ENCODE measurements at places on chromosomes 5 and 9. TPM values are rescaled to one million over a fixed set of nuclear protein-coding genes. Genes with fewer than 3 reads are reported as not detected.

LIX1 gene
- 3.7 TPM for polyA plus RNA-seq

DOCK8 gene
- 15.8 TPM for polyA plus RNA-seq

ANKH gene
- 85.6 TPM for polyA plus RNA-seq

SPATA31D4 gene
- polyA plus RNA-seq: not detected

MPDZ gene
- 51.0 TPM for polyA plus RNA-seq

DNA sequence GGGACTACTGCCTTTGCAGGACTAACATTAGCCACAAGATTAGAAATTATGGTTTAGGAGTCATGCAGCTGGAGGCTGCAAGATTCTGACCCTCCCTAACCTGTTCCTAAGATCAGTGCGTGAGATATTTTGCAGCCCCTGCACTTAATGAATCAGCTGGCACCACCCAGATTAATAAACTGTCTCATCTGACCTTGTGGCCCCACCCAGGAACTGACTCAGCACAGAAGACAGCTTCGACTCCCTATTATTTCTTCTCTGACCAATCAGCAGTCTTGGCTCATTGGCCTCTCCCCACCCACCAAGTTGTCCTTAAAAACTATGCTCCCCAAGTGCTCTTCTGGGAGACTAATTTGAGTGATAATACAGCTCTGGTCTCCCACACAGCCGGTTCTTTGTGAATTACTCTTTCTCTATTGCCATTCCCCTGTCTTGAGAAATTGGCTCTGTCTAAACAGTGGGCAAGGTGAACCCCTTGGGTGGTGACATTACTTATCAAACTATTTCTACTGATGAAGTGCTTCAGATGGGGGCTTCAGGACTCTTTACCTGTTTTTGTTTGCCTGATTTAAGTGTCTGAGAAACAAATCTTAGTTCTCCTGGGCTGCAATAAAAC, 17.0 kb downstream of the CTSL start:
- H3K27me3 ChIP-seq: peaks cover 2% of the 10 kb centered on the region
- no peaks in the 10 kb centered on the region for H3K36me3 ChIP-seq
- H3K4me3 ChIP-seq: no peak overlapping the region

DNA sequence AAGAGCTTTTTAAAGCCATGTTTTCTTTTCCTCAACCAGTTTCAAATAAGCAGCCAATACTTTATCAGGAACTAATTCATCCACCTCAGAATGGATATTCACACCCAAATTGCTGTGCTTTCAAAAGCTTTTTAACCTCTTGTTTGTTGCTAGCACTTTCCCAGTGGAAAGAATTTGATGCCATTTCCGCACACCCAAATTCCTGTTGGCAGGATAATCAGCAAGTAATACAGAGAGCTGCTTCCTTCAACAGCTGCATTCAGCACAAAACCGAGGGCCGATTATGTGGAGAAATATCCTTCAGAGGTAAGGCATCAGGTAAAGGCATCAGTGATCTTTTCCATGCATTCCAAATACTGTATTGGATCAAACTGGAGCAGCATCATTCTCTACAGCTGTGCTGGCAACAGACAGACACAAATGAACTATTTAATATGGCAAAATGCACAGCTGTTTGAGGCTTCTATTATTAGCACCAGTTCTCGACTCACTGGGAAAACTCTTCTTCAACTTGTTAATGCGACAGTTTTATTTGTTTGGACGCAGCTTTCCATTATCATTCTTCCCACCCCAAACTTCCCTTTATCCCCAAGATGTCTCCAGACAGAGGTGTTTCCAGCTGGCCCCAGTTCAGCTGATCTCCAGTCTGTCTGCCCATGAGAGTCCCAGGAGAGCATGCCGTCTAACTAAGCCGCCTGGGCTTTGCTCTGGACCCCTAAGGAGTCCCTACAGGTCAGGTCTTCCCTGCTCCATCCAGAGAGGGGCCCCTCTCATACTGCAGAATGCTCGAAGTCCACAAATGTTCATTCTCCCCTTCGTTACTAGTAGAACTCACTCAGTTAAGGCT, 22.2 kb upstream of the MGAT1 start:
- H3K27ac ChIP-seq: no peak overlapping the region
- H3K4me3 ChIP-seq: no peak overlapping the region
- no peaks in the 10 kb centered on the region for H3K27me3 ChIP-seq
- no peaks in the 10 kb centered on the region for H3K4me1 ChIP-seq
- H3K36me3 ChIP-seq: no peaks in the 10 kb centered on the region

DNA sequence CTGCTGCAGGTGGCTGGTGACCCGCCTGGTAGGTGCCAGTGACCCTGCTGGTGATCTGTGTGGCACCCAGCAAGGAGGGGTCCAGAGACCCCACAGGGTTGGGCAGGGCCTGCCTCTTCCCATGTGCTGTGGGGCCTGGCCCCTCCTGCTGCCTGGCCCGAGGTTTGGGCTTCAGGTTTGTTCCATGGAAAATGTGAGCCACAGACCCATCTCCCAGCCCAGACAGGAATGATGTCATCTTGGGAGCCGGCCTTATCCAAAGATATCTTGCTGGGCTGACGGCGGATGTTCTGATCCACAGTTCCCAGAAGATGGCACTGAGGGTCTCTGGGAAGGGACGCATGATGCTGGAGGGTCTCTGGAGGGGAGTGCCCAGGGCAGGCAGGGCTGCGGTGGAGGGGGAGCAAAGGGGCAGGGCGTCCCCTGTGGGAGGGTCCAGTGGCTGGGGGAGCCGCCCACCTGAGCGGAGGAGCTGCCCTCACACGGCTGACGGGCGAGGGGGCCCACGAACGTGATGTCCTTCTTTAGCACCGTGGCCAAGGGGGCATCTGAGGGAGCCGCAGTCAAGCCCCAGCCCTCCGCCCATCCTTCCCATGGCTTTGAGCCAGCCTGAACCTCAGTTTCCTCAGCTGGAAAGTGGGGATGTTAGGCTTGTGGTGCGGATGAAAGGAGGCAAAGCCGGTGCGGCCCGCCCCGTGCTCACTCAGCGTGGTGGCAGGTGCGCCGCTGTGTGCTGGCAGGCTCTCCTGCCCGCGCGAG, 68.1 kb downstream of the COL5A1 start:
- H3K4me1 ChIP-seq: peaks cover 18% of the 10 kb centered on the region
- peaks cover 9% of the 10 kb centered on the region for H3K36me3 ChIP-seq
- H3K27me3 ChIP-seq: no peaks in the 10 kb centered on the region
- peak overlapping the region; percentile 45 for H3K27ac ChIP-seq
- peak; percentile 35 for DNase-seq
- H3K4me3 ChIP-seq: no peak overlapping the region

GRCh38 chr9:115071176-115071575, 46.8 kb downstream of the TNC start:
- peaks cover 3% of the 10 kb centered on the region for H3K36me3 ChIP-seq
- H3K27me3 ChIP-seq: no peaks in the 10 kb centered on the region
- no peak for DNase-seq
- no peak overlapping the region for H3K27ac ChIP-seq
- H3K4me3 ChIP-seq: no peak overlapping the region

- H3K27ac ChIP-seq: no peak overlapping the region
- H3K4me3 ChIP-seq: no peak overlapping the region
- no peaks in the 10 kb centered on the region for H3K27me3 ChIP-seq
- H3K4me1 ChIP-seq: no peaks in the 10 kb centered on the region
- DNase-seq: no peak
- H3K36me3 ChIP-seq: no peaks in the 10 kb centered on the region
These were observed 683.1 kb upstream of the ZNF608 start for GRCh38 chr5:125429498-125429897.

- H3K36me3 ChIP-seq: peaks cover 18% of the 10 kb centered on the region
- H3K4me1 ChIP-seq: peaks cover 46% of the 10 kb centered on the region
- H3K27me3 ChIP-seq: no peaks in the 10 kb centered on the region
- no peak overlapping the region for H3K4me3 ChIP-seq
- no peak for DNase-seq
These were observed 9.0 kb upstream of the ZNF79 start for GRCh38 chr9:127415141-127415540.

DNA sequence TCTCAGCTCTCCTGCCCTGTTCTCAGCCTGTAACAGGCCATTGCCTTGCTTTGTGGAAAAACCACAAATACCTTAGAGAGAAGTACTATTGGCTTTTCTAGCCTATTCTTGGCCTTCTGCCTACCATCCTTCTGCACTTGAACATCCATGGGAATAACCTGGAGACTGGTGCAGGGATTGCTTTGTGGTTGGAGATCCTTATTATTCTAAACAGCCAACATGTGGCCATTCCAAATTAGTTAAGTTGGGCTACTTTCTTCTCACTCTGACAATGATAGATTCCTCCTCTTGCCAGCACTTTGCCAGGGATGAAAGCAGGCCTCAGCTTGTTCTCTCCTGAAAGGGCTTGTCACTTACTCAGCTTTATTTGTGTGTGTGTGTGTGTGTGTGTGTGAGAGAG, 240.4 kb downstream of the GLIS3 start:
- no peak for DNase-seq
- H3K36me3 ChIP-seq: no peaks in the 10 kb centered on the region
- no peak overlapping the region for H3K4me3 ChIP-seq

DNA sequence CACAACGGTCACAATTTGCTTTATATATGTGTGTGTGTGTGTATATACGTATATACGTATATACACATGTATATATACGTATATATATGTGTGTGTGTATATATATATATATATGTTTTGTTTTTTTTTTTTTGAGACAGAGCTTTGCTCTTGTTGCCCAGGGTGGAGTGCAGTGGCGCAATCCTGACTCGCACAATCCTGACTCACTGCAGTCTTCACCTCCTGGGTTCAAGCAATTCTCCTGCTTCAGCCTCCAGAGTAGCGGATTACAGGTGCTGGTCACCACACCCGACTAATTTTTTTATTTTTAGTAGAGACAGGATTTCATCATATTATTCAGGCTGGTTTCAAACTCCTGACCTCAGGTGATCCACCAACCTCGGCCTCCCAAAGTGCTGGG, 3.1 kb downstream of the RNF38 start:
- H3K27me3 ChIP-seq: no peaks in the 10 kb centered on the region
- H3K4me3 ChIP-seq: no peak overlapping the region
- H3K27ac ChIP-seq: no peak overlapping the region
- DNase-seq: no peak

GRCh38 chr5:139882961-139883539, 87.4 kb downstream of the PSD2 start:
- H3K27ac ChIP-seq: no peak overlapping the region
- H3K4me3 ChIP-seq: no peak overlapping the region
- H3K4me1 ChIP-seq: peaks cover 5% of the 10 kb centered on the region
- DNase-seq: no peak

DNA sequence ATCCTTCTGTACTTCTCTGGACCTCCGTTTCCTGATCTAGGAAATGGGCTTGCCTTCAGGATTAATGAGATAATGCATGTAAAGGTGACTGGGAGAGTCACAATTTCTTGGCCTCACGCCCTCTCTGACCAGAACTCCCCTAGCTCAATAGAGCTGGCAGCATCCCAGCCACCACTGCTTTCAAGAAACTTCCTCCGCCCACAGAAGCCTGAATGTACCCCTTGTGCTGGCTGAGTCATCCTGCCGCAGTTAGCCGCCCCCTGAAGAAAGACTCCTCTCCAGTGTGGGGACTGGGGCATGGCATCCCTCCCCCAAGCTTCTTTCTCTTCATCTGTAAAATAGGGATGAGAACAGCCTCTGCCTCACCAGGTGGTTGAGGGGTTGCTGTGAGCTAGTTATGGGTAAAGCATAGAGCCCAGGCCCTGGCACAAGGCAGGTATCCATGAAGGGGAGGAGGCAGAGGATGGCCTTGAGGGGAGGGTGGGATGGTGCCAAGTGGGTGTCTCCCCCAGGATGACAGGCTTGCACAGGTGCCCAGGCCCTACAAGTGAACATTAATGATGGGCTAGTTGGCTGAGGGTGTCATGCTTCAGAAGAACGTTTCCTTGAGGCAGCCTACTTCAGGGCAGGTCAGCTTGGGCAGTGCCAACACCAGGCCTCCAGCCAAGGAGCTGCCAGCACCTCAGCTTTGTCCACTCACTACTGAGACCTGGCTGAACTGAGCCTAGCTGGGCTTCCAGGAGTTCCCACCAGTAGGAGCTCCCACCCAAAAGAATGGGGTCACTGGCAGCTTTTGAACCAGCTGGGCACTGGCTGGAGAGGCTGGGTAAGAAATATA, 3.4 kb downstream of the PDLIM4 start:
- no peak for DNase-seq
- peaks cover 28% of the 10 kb centered on the region for H3K4me1 ChIP-seq
- no peak overlapping the region for H3K4me3 ChIP-seq
- H3K27me3 ChIP-seq: peaks cover 4% of the 10 kb centered on the region

- peak overlapping the region; percentile 15 for H3K27ac ChIP-seq
- DNase-seq: peak; percentile 75
- H3K36me3 ChIP-seq: no peaks in the 10 kb centered on the region
These were observed 564.0 kb upstream of the KLF4 start for GRCh38 chr9:108053555-108054061.

GRCh38 chr5:37606148-37606547, 227.0 kb downstream of the WDR70 start:
- no peak overlapping the region for H3K27ac ChIP-seq
- no peak overlapping the region for H3K4me3 ChIP-seq
- H3K4me1 ChIP-seq: no peaks in the 10 kb centered on the region
- no peaks in the 10 kb centered on the region for H3K27me3 ChIP-seq
- DNase-seq: no peak
- no peaks in the 10 kb centered on the region for H3K36me3 ChIP-seq

GRCh38 chr5:169848271-169848670, 132.0 kb downstream of the INSYN2B start:
- H3K27me3 ChIP-seq: no peaks in the 10 kb centered on the region
- H3K27ac ChIP-seq: no peak overlapping the region

DNA sequence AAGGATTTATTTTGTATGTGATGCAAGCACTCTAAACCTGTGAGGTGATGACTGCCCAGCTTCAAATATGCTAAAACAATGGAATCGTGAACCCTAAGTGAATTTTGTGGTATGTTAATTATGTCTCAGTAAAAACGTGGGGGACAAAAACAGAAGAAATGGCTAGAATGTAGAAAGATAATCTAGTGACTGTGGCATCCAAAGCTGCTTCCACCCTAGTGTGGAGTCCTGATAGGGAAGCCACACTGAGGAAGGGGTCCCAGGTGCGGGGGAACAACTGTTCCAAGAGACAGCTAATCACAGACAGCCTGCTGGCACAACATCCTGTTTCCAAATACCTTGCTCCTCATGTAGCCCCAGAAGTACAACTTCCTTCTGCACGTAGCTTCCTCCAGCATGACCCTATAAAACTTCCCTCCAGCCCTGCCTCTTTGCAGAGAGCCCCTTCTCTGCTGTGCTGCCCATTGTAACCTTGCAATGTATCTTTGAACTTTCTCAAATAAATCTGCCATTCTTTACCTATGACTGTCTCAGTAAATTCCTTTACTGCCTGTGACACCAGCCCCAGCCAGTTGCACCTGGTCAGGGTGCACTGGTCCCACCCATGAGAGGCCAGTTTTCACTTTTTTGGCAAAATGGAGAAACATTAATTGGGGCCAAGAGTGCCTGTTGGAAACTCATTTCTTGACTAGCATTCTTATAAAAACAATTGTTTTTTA, 4.9 kb downstream of the GMCL2 start:
- no peak overlapping the region for H3K27ac ChIP-seq
- no peak overlapping the region for H3K4me3 ChIP-seq
- no peaks in the 10 kb centered on the region for H3K27me3 ChIP-seq
- no peak for DNase-seq
- no peaks in the 10 kb centered on the region for H3K36me3 ChIP-seq
- H3K4me1 ChIP-seq: no peaks in the 10 kb centered on the region
